NCI-H1930 (cell line): ENCODE measurements at places on chromosomes 11 and 22.

DNA sequence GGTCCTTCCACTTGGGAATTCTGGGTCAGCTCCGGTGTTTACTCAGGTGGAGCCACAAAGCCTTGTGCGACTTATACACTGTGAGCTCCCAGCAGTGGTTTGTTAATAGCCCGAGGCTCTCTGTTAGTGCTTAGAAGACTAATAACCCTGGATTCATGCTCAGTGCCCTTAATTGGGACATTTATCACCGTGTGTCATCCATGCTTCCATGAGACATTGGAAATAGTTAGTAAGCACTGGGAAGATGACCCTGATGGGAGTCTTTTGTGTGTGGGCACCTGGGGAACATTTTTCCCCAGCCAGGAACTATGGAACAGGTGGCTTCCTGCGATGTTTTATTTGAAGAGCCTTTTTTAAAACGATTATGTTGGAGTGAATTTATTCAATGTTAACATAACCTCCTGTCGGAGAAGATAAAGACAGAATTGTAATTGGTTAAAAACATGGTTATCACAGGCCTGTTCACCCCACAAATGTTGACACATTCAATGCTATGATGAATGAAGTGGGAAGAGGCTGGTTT, 188.9 kb downstream of the MYO18B start:
- DNase-seq = peak; percentile 99

DNA sequence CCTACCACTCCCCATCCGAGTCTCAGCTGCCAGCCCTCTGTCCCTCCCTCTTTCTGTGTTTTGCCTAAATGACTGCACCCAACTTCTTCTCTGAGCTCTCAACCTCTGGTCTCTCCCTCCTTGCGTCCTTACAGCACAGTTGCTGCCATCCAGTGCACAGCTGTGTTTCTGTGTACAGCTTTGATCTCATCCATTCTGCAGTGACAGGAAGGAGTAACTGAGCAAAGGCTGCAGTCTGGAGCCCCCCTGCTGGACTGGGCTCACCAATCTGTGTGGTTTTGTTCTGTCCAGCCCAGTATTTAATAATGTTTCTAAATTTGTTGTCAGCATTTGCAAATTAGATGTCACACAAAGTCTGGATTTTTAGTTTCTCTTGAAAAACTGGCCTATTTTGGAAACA, 43.8 kb downstream of the PRR5L start:
- DNase-seq = no peak

DNA sequence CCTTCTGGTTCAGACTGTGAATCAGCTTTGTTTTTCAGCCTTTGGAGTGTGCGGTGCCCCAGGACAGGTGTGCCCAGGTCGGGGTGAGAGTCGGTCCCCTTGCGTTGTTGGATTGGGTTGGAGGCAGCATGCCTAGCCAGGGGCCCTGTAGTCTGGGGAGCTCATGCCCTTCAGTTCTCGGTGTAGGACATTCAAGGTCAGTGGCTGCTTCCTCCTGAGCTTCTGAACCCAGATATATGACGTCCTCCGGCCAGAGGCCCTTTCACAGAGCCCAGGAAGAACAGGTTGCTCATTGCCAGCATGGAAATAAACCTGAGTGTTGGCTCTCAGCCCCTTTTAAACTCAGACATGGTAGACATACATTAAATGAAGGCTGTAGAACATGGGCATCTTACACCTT, 2.7 kb downstream of the CSRP3 start:
- DNase-seq = no peak

DNA sequence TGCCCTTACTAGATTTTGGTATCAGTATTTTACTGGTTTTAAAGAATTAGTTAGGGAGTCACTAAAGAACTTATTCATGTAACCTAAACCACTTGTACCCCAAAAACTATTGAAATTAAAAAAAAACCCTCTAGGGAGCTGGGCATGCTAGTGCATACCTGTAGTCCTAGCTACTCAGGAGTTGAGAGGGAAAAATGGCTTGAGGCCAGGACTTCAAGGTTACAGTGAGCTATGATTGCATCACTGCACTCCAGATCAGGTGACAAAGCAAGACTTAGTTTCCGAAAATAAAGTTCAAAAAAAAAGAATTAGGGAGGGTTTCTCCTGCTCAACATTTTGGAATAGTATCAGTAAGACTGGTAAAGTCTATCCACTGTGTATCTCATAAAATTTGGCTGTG, 364.4 kb upstream of the LUZP2 start:
- no peak for DNase-seq

DNA sequence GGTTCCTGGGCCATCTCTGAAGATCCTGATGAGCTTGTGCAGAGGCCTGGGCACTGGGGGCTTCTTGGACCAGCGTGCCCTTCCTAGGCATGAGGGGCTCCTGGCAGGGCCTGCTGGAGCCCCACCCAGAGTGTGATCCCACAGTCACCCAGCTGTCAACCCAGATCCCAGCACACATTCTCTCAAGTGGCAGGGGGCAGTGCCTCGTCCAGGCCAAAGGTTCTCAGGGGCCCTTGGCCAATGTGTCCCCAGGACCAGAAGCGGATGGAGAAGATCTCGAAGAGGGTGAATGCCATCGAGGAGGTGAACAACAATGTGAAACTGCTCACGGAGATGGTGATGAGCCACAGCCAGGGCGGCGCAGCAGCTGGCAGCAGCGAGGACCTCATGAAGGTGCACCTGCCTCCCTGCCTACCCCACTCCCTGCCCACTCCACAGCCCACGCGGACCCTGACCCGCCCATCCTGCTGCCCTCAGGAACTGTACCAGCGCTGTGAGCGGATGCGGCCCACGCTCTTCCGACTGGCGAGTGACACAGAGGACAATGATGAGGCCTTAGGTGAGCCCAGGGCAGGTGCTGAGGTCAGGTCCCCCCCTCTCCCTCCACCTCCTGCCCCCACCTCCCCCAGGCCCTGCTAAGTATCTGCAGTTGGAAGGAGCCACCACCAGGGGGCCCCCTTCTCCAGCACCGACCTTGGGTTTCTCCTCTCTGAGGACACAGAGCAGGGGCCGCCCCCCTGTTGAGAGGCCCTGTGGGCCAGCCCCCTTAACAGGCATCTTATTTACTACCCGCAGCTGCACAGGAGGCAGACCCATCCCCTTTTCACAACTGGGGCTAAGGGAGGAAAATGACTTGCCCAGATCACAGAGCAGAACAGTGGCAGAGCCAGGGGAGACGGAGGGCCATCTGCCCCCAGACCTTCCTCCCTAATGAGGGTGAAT, 14.7 kb downstream of the GGA1 start:
- DNase-seq = no peak

DNA sequence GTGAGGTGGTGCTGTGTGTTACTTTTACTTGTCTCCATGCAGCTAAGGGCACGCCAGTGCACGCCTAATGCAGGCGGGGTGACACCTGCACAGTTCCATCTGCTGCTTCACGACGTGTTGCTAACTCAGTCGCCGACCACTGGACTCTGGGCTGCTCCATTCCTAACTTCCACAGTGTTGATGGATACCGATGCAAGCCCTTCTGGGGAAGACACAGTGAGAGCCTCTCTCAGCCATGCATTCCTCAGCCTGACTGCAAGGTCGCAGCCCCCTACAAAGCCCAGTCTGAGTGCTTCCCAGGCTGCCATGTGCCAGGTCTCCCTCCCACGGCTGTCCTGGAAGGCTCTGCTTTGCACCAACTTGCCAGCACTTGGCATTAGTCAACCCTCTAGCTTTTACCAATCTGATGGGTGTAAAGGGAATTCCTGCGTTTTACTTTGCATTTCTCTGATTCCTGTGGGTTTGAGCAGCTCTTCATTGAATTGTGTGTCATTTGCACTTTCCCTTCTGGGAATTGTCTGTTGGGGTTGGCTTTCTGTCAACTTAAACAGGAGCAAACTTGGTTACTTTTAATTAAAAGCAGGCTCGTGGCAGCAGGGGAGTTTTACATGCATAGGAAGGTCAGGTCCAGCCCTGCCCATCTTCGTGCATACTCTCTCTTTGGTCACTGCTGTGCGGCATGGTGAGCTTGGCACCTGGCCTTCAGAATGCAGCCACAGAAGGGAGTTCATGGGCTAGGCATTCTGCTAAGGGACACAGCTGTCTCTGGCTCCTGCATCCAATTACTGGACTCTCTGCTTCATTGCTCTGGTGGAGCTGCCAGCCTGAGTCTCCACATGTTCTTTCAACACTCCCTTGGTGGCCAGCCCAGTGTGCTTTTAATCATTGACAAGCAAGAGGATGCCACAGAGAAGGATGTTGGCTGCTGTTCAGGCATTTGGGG, 34.6 kb upstream of the SHANK2 start:
- DNase-seq = no peak

- peak; percentile 27 for DNase-seq
Observed at GRCh38 chr22:44752285-44753188, at the start of gene ARHGAP8. Gene ARHGAP8 (plus strand): TSS chr22:44752575. CDS start chr22:44786528, 33,953 bp downstream.

DNA sequence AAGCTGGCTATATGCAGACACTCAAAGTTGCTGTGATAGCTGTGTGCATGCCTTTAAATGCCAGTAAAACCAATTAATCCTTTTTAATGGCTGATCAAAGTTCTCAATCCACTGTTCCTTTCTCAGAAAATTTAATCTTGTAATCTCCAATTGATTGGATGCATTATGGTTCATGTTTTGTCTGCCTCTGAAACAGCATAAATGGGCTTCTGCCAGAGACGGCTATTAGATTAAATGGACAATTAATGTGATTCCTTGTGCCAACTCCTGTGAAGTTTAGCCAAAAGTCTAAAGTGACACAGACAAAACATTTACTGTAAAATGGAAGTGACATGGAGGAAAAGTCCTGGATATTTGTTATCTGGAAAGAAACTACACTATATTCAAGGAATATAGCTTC, 952.5 kb upstream of the FAT3 start:
- DNase-seq = no peak

- no peak for DNase-seq
Observed at GRCh38 chr11:129723761-129724162, 91.9 kb upstream of the TMEM45B start.
